Hair follicle dermal papilla cell (primary cell): ENCODE measurements at places on chromosomes 12 and 14. TPM values are rescaled to one million over a fixed set of nuclear protein-coding genes. Genes with fewer than 3 reads are reported as not detected.

The TAS2R46 gene
- 2.2 and 6.8 TPM in 2 replicates for total RNA-seq

The RTL1 gene
- total RNA-seq = not detected in 2 replicates

The SALL2 gene
- total RNA-seq = 2.7 and 4.7 TPM in 2 replicates

The FAM186B gene
- 0.49 and 0.61 TPM in 2 replicates for total RNA-seq

The MDGA2 gene
- total RNA-seq = not detected in 2 replicates

The SLC38A4 gene
- 7.5 and 11.0 TPM in 2 replicates for total RNA-seq

The SRGAP1 gene
- total RNA-seq = 23.7 and 26.7 TPM in 2 replicates

The ZFP36L1 gene
- total RNA-seq = 137 and 184 TPM in 2 replicates

The ARHGAP9 gene
- total RNA-seq = 0.16 and 0.24 TPM in 2 replicates

The PMCH gene
- total RNA-seq = not detected in 2 replicates

The FAM222A gene
- under 0.01 and 0.16 TPM in 2 replicates for total RNA-seq

The CDCA3 gene
- total RNA-seq = 1.5 and 3.3 TPM in 2 replicates

The RGS6 gene
- not detected in 2 replicates for total RNA-seq

The BDKRB1 gene
- 0.61 and 0.65 TPM in 2 replicates for total RNA-seq

The CFL2 gene
- total RNA-seq = 170 and 185 TPM in 2 replicates

The ADAM20 gene
- 0.49 and 1.1 TPM in 2 replicates for total RNA-seq

The PAX9 gene
- not detected in 2 replicates for total RNA-seq

The GAS2L3 gene
- total RNA-seq = 19.4 and 24.5 TPM in 2 replicates

The CCDC38 gene
- not detected in 2 replicates for total RNA-seq

The LRP6 gene
- 23.1 and 39.3 TPM in 2 replicates for total RNA-seq

The AKAP3 gene
- 1.8 and 2.7 TPM in 2 replicates for total RNA-seq

The KRT72 gene
- not detected in 2 replicates for total RNA-seq

The PRDM4 gene
- total RNA-seq = 40.0 and 44.5 TPM in 2 replicates

The PRH2 gene
- not detected in 2 replicates for total RNA-seq

The FGD4 gene
- 10.1 and 11.5 TPM in 2 replicates for total RNA-seq

The MYH6 gene
- not detected in 2 replicates for total RNA-seq

The TAPBPL gene
- total RNA-seq = 15.9 and 18.1 TPM in 2 replicates

The COCH gene
- 0.36 and 0.49 TPM in 2 replicates for total RNA-seq

The KCNA5 gene
- not detected in 2 replicates for total RNA-seq

The OR4E2 gene
- total RNA-seq = not detected in 2 replicates

The CLEC14A gene
- total RNA-seq = 7.7 and 15.3 TPM in 2 replicates

The OTOGL gene
- total RNA-seq = 0.16 and 0.36 TPM in 2 replicates

The SAMD15 gene
- total RNA-seq = 2.8 and 3.0 TPM in 2 replicates

The IL31 gene
- not detected in 2 replicates for total RNA-seq

The ARHGDIB gene
- total RNA-seq = 3.2 and 10.2 TPM in 2 replicates

The OTX2 gene
- not detected in 2 replicates for total RNA-seq
